ENCODE measurements at places on chromosomes 12 and 14. TPM values are rescaled to one million over a fixed set of nuclear protein-coding genes. Genes with fewer than 3 reads are reported as not detected.

TCL1A gene
- total RNA-seq, result not detected

PDZRN4 gene
- total RNA-seq, result 46.9 TPM

CDH24 gene
- total RNA-seq, result 9.4 TPM

- no peak for DNase-seq
These were observed 1.6 kb upstream of the INF2 start for GRCh38 chr14:104687601-104688504.

GRCh38 chr12:98373025-98373554, 142.3 kb upstream of the TMPO start:
- no peak for DNase-seq

DNA sequence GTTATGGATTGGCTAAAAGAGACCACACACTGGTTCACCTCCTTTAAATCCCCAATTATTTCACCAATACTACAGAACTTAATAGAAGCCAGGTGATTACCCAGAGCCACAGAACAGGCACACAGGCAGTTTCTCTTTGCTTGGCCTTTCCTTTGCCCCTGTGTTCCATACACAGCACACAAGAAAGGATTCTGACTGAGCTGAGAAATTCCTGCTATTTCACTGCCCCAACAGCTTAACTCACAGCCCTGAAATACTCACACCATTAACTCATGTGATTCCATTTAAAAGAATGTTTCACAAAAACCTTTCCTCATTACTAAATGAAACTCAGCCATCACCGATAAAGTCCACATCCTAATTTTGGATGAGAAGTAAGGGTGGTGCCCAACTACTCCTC, 133.6 kb downstream of the MED13L start:
- no peak for DNase-seq

DNA sequence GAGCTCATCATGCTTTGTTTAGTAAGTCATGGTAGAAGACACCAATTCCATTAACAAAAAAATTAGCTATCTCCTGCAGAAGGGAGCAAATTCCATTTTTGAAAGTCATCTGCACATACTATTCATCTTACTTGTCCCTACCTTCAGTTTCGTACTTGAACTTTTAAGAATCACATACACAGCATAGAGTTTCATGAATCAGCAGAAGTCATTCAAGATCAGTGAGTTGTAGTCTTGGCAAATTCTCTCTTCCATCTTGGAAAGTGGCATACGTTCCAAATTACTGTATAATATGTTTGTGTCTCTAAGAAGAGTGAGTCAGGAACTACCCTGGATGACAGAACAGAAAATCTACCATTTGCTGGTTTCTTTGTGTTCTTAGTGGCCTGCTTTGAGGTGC, 14.1 kb downstream of the VRK1 start:
- DNase-seq, result no peak

- no peak for DNase-seq
These were observed 507.4 kb upstream of the TMPO start for GRCh38 chr12:98007963-98008362.

- no peak for DNase-seq
These were observed 41.7 kb upstream of the PTHLH start for GRCh38 chr12:28014196-28014595.

GRCh38 chr14:94180655-94181271, 6.6 kb downstream of the PPP4R4 start:
- peak; percentile 29 for DNase-seq
